ENCODE measurements at places on chromosomes 13 and 19.

DNA sequence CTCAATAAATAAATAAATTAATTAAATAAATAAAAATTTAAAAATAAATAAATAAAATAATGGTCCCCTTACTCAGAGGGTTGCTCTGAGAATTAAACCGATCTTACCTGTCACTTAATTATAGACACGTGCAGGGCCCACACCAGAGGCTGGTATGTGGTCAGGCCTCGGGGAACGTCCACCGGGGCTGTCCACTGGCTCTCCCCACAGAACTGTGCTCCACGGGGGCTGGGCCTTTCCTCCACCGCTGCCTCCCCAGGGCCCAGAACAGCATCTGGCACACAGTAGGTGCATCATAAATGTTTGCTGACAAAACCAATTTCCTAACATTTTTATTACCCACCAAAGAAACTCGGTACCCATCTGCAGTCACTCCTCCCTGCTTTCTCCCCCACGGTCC lies 69.2 kb downstream of the CEBPG start:
- no peak overlapping the region for H3K27ac ChIP-seq
- H3K36me3 ChIP-seq, result no peaks in the 10 kb centered on the region
- H3K4me3 ChIP-seq, result no peak overlapping the region

- no peak for DNase-seq
- H3K4me3 ChIP-seq, result no peak overlapping the region
- no peak overlapping the region for H3K27ac ChIP-seq
- no peaks in the 10 kb centered on the region for H3K27me3 ChIP-seq
- no peaks in the 10 kb centered on the region for H3K4me1 ChIP-seq
- H3K36me3 ChIP-seq, result no peaks in the 10 kb centered on the region
These were observed 7.8 kb downstream of the EBPL start for GRCh38 chr13:49683489-49683888.

DNA sequence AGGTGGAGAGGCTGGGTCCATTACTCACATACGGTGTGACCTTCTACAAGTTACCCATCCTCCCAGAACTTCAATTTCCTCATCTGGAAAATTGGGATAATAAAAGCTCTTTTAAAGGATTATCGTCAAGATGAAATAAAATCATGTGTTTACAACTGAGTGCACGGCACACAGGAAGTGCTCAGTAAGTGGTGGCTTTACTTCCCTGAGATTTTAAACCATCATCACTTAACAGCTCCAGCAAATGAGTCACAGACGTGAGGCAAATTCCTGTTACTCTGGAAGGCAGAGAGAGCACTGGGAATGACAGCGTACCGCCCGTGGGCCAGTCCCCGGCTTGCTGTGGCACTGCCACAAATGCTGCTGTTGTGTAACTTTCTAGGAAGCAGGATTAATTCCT lies 64.1 kb downstream of the MRPL57 start:
- no peak overlapping the region for H3K27ac ChIP-seq
- DNase-seq, result no peak
- H3K27me3 ChIP-seq, result no peaks in the 10 kb centered on the region
- no peaks in the 10 kb centered on the region for H3K4me1 ChIP-seq
- no peaks in the 10 kb centered on the region for H3K36me3 ChIP-seq
- no peak overlapping the region for H3K4me3 ChIP-seq

DNA sequence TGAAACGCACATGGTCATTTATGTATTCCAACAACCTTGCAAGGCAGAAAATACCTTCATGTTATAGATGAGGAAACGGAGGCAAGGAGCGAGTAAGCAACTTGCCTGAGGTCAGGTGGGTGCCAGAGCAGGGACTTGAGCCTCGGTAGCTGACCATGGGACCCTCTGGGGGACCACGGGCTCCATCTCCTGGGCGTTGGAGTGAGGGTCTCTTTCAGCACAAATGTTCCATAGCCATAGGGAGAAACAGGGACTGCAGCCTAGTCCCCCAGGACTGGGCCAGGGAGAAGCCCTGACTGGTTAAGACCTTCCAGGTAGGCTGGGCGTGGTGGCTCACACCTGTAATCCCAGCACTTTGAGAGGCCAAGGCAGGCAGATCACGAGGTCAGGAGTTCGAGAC lies 38.4 kb upstream of the ADGRE5 start:
- no peak for DNase-seq
- no peaks in the 10 kb centered on the region for H3K27me3 ChIP-seq
- H3K4me3 ChIP-seq, result no peak overlapping the region

GRCh38 chr13:39587939-39588338 lies 15.1 kb downstream of the LHFPL6 start:
- H3K27me3 ChIP-seq, result no peaks in the 10 kb centered on the region
- H3K36me3 ChIP-seq, result no peaks in the 10 kb centered on the region
- H3K27ac ChIP-seq, result no peak overlapping the region
- no peak for DNase-seq

DNA sequence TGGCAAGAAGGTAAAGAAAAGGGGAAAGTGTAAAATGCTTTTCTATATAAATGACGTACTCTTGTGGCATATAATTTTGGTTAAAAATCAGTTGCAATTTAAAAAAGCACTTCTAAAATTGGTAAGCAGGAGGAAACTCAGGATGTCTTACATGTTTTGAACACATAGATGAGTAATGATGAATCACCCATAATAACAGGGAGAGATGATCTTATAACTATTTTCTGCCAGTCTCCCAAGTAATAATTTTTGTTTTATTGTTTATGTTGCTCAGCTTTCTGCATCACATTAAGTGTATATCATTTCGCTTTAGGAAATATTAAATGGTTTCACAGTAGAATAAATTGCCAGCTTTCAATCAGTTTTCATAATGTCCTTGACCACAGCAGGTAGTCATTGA lies 1430.7 kb upstream of the PCDH20 start:
- no peak overlapping the region for H3K4me3 ChIP-seq
- DNase-seq, result no peak

GRCh38 chr13:111210544-111211469 lies 95.7 kb downstream of the ARHGEF7 start:
- peak; percentile 42 for DNase-seq
- peaks cover 14% of the 10 kb centered on the region for H3K4me1 ChIP-seq
- no peak overlapping the region for H3K4me3 ChIP-seq
- H3K27me3 ChIP-seq, result no peaks in the 10 kb centered on the region
- no peak overlapping the region for H3K27ac ChIP-seq

DNA sequence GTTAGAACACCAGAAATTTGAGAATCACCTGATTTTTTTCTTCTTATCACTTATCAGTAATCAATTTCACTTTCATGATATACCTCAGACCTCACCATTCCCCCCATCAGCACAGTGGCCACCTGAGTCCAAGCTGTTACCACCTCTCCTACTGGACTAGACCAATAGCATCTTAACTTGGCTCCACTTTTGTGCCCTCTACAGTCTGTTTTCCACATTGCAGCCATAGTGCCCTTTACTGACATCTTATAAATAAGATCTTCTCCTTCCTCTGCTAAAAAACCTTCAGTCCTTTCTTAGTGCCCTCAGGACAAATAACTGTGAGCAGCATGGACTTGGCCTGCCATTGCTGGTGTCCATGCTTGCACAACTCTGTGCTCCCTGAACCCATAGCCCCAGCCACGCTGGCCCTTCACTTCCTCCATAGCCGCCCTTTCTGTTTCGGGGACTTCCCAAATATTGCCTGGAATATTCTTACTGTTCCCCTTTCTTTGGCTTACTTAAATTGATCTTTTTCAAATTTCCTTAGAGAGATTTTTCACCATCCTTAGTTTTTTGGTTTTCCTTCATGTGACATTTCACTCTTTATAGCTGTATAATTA lies 380.8 kb downstream of the LMO7 start:
- no peak overlapping the region for H3K27ac ChIP-seq
- peaks cover 6% of the 10 kb centered on the region for H3K4me1 ChIP-seq
- no peaks in the 10 kb centered on the region for H3K36me3 ChIP-seq
- no peaks in the 10 kb centered on the region for H3K27me3 ChIP-seq

DNA sequence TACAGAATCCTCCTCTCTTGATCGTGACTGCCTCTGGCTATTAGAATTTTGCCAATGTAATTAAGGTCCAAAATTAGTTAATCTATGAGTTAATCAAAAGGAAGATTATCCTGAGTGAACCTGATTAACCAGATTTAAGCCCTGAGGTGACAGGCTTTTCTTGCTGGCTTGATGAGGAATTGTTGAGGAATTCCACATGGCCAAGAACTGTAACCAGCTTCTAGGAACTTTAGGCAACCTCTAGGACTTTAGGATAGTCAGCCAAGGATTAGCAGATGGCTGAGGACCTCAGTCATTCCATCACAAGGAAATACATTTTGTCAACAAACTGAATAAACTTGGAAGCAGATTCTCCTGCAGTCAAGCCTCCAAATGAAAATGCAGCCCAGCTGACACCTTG lies 84.8 kb downstream of the STOML3 start:
- H3K27ac ChIP-seq, result no peak overlapping the region
- no peak overlapping the region for H3K4me3 ChIP-seq
- DNase-seq, result no peak
- H3K27me3 ChIP-seq, result no peaks in the 10 kb centered on the region

- peak overlapping the region; percentile 8 for H3K27ac ChIP-seq
- no peaks in the 10 kb centered on the region for H3K27me3 ChIP-seq
These were observed 47.1 kb downstream of the ZNF568 start for GRCh38 chr19:36963280-36963679.

DNA sequence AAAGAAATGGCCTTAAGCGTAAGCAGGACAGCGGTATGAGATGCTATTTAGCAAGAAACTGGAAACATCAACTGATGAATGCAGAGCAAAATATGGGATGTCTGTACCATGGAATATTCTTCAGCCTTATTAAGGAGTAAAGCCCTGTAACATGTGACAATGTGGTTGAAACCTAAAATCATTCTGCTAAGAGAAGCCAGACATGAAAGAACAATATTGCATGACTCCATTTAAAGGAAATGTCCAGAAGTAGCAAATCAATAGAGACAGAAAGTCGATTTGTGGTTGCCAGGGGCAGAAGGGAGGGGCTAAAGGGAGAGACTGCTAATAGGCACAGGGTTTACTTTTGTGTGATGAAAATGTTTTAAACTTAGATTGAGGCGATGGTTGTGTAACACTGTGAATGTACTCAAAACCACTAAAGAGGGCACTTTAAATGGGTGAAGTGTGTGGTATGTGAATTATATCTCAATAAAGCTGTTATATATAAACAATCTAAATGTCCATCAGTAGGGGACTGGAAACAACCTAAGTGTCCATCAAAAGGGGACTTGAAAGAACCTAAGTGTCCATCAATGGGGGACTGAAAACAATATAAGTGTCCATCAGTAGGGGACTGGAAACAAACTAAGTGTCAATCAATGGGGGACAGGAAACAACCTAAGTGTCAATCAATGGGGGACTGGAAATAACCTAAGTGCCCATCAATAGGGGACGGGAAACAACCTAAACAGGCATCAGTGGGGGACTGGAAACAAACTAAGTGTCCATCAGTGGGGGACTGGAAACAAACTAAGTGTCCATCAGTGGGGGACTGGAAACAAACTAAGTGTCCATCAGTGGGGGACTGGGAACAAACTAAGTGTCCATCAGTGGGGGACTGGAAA lies 45.4 kb downstream of the CCL25 start:
- no peaks in the 10 kb centered on the region for H3K27me3 ChIP-seq
- DNase-seq, result no peak
- no peaks in the 10 kb centered on the region for H3K4me1 ChIP-seq

GRCh38 chr13:39035204-39035603 lies 2.7 kb downstream of the PROSER1 start:
- no peak overlapping the region for H3K27ac ChIP-seq
- H3K27me3 ChIP-seq, result no peaks in the 10 kb centered on the region
- no peak overlapping the region for H3K4me3 ChIP-seq
- H3K36me3 ChIP-seq, result no peaks in the 10 kb centered on the region

- H3K4me3 ChIP-seq, result no peak overlapping the region
- H3K4me1 ChIP-seq, result peaks cover 33% of the 10 kb centered on the region
- H3K27me3 ChIP-seq, result no peaks in the 10 kb centered on the region
- peak; percentile 93 for DNase-seq
- H3K36me3 ChIP-seq, result no peaks in the 10 kb centered on the region
These were observed 15.4 kb upstream of the CCNP start for GRCh38 chr19:40241809-40242384.

DNA sequence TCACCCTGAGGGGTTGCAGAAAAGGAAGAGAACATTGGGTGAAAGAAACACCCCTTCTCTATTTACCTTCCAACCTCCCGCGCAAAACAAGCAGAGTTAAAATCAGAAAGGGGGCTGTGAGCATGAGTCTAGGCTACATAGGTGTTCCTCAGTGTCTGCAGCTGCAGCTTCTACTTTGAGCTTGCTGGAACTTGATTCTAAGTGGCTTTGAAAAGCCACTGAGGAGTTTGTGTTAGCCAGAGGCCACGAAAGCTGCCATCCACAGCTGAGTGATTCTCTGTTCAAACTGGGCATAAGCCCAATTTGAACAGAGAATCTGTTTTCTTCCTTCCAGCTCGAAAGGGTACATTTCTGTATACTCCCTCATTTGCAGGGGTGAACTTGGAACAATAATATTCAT lies 343.9 kb downstream of the PCDH9 start:
- no peak overlapping the region for H3K4me3 ChIP-seq
- H3K27me3 ChIP-seq, result no peaks in the 10 kb centered on the region
- H3K27ac ChIP-seq, result no peak overlapping the region
- no peak for DNase-seq
- no peaks in the 10 kb centered on the region for H3K4me1 ChIP-seq

DNA sequence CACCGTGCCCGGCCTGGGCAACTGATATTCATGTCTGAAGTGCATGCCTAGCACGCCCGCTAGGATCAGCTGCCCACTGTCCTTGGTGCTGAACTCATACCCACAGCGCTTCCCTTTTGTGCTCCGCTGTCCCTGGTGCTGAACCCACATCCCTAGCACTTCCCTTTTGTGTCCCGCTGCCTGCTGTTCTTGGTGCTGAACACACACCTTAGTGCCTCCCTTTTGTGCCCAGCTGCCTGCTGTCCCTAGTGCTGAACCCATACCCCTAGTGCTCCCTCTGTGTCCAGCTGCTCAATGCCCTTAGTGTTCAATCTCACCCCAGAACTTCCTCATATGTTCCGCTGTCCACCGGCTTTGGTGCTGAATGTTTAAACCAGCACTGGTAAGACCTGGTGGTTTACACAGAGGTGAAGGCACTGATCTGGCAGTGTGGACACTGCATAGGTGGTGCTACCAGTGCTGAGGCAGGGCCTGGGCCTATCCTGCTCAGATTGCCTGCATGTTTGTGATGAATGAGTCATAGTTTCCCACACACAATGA lies 26.3 kb upstream of the SIGLEC11 start:
- H3K27ac ChIP-seq, result no peak overlapping the region
- H3K27me3 ChIP-seq, result no peaks in the 10 kb centered on the region
- no peaks in the 10 kb centered on the region for H3K4me1 ChIP-seq
- H3K36me3 ChIP-seq, result no peaks in the 10 kb centered on the region
- H3K4me3 ChIP-seq, result no peak overlapping the region

- peak overlapping the region; percentile 78 for H3K4me3 ChIP-seq
- no peaks in the 10 kb centered on the region for H3K27me3 ChIP-seq
- peak overlapping the region; percentile 77 for H3K27ac ChIP-seq
- no peaks in the 10 kb centered on the region for H3K36me3 ChIP-seq
- peaks cover 27% of the 10 kb centered on the region for H3K4me1 ChIP-seq
- peak; percentile 77 for DNase-seq
These were observed 1.3 kb downstream of the CARM1 start for GRCh38 chr19:10872546-10873107.

- no peak overlapping the region for H3K27ac ChIP-seq
- no peaks in the 10 kb centered on the region for H3K27me3 ChIP-seq
- peak; percentile 67 for DNase-seq
- no peaks in the 10 kb centered on the region for H3K36me3 ChIP-seq
These were observed 9.2 kb downstream of the PGPEP1 start for GRCh38 chr19:18349524-18350128.

GRCh38 chr19:17234911-17235299 lies 8.9 kb downstream of the OCEL1 start:
- no peaks in the 10 kb centered on the region for H3K36me3 ChIP-seq
- peak; percentile 60 for DNase-seq
- peak overlapping the region; percentile 43 for H3K4me3 ChIP-seq
- H3K4me1 ChIP-seq, result peaks cover 13% of the 10 kb centered on the region
